ENCODE measurements at places on chromosomes 6 and 20.

DNA sequence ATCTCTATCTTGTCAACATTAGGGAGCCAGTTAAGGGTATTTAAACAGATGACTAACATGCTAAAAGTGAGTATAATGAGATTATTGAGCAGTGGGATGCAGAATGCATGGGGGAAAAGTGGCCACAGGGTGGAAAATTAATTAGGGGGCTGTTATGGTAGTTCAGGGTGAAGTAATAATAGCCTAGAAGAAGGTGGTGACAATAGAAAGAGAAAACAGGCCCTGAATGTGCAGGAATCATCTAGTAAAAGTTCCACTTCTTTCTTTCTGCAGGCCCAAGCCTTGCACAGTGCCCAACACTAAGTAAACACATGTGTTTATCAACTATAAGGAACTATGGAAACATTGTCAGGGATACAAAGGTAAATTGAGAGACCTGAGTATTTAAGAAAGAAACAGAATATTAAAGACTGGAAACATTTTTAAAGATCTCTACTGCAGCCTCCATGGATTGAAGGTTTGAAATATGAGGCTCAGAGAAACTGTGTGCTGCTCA lies 7.1 kb upstream of the MYB start:
- no peak for DNase-seq

- no peak for DNase-seq
Measured at GRCh38 chr6:99219788-99220187, 129.7 kb downstream of the FAXC start.

DNA sequence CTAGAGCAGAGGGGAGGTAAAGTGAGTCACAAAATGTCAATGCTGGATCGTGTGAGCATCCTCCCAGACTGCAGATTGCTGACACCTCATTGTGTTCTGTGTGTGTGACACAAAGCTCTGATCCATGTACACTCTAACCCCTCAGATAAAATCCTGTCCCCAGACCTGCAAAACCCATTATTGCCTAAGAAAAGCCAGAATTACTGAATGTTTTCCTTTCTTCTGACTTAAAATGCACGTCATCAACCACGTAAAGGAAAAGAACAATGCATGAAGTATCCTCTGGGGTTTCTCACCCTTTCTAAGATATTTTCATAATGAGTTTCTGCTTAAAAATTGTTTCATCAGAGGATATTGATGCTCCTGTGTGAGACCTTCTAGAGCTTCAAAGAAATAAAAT lies 218.0 kb upstream of the PREP start:
- no peak for DNase-seq

- no peak for DNase-seq
Measured at GRCh38 chr20:52190437-52191131, 995 bp downstream of the ZFP64 start.

DNA sequence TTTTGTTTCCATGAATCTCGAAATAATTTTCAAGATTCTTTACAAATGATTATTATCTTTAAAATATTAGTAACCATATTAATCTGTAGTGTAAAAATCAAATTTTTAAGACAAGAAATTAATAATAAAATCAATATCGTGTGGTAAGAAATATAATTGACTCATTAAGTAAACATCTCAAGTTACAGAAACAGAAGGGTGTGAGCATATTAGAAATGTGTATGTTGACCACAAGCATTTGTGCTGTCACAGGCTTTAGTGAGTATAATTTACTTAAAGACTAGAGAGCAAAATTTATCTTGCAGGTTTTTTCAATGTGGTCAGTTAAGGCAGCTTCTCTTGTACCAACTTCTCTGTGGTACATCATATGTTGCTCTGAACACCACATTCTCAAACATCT lies 566.5 kb upstream of the IRAK1BP1 start:
- no peak for DNase-seq

DNA sequence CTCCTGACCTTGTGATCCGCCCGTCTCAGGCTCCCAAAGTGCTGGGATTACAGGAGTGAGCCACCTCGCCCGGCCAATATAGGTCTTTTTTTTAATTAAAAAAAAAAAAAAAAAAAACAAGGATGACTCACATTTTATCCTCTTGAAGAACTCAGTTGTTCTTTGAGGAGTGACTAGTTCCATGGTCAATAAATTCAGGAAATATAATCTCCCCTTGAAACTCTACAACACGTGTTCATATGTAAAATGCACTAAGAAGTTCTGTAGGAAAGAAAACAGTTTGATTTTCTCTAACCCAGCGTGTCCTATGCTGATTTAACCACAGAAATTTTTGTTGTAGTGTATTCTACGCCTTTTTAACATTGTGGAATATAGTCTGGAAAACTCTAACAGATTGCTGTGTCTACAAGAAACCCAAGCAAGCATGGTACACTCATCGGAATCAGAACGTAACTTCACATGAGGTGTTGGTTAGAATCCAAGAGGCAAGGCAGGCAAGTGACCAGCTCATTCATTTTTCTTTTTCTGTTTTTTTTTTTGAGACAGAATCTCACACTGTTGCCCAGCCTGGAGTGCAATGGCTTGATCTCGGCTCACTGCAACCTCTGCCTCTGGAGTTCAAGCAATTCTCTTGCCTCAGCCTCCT lies 79.0 kb upstream of the ZNF217 start:
- DNase-seq, result no peak

- no peak for DNase-seq
Measured at GRCh38 chr6:80618953-80619352, 512.5 kb downstream of the BCKDHB start.

DNA sequence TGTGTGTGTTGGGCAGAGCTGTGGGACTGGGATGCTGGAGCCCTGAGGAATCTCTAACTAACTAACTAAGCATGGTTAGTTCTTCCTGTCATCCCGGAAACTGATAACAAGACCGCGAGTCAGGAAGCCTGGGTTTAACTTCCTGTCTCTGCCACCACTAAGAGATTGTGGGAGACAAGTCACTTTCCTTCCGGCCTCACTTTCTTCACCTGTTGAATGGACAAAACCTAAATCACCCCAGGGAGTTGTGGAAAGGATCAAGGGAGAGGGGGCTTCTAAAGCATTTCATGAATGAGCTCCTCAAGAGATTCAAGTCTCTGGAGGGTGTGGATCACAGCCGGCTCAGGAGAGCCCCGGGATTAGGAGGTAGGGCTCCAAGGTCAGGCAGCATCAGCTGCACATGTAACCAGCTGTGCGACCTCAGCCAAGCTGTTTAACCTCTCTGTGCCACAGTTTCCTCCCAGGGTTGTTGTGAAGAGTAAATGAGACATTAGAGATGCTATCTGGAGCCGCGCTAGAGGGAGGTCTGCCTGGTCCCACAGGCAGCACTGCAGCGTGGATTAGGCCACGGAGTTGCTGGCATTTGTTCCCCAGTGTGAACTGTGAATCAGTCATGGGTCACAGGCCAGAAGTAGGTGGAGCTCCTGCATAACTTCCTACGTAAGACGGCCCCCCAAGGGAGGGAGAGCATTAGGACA lies 105.1 kb downstream of the TOX2 start:
- no peak for DNase-seq

GRCh38 chr6:162156146-162156545 lies 571.4 kb downstream of the PRKN start:
- DNase-seq, result no peak

DNA sequence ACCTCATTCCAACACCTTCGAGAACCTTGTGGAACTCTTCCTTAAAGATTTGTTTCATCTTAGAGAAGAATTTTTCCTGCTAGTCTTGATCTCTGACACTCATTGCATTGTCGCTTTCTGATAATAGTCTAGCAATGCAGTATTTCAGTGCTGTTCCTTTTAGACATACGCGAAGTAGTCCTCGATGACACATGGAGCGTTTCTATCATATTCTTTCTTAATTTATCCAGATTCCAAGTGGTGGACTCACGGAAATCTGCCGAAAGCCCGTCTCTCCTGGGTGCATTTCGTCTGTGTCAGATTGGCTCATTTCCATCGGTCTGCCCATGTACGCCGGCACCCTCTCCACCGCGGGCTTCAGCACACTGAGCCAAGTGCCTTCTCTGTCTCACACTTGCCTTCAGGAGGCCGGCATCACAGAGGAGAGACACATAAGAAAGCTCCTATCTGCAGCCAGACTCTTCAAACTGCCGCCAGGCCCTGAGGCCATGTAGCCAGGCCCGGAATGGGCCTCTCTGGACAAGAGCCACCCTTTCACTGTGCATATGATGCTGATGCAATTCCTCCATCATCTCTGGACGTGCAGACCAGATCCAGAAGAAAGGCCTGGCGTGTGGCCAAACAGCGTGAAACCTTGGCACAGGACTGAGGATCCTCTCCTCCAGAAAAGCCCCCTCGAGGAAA lies 198.6 kb upstream of the UST start:
- no peak for DNase-seq

GRCh38 chr6:113067612-113068275 lies 720.6 kb downstream of the RFPL4B start:
- no peak for DNase-seq

DNA sequence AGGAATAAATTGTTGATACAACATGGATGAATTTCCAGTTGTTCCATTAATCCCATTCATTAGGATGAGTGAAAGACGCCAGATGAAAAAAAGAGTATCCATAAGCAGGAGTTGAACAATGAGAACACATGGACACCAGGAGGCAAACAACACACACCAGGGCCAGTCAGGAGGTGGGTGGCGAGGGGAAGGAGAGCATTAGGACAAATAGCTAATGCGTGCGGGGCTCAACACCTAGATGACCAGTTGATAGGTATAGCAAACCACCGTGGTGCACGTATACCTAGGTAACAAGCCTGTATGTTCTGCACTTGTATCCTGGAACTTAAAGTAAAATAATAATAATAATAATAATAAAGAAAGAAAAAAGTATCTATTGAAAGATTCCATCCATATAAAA lies 11.1 kb downstream of the PCED1A start:
- DNase-seq, result no peak

DNA sequence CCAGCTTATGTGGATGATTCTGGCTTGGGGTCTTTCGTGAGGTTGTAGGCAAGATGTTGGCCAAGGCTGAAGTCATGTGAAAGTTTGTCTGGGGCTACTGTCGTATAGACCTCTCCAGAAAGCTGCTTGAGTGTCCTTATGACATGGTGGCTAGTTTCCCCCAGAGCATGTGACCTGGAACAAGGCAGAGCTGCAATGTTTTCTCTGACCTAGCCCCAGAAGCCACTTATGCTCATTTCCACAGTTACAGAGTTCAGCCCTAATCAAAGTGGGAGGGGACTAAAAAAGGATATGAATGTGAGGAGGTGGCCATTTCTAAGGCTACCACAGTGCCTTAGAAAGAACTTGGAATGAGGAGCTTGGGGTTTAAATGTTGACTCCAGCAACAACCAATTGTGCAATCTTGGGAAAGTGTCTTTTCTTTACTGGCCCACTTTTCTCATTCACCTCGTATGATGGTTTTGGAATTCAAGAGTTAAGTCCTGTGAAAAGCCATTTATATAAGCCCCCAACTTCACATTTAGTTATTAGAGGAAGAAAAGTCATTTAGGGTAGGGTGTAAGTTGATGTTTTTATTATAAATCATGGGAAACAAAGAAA lies 5.9 kb upstream of the ASXL1 start:
- no peak for DNase-seq

- peak; percentile 67 for DNase-seq
Measured at GRCh38 chr6:391559-392440, at the start of gene IRF4. Gene IRF4 (plus strand): TSS chr6:391752. CDS start chr6:393153, 1,401 bp downstream.

DNA sequence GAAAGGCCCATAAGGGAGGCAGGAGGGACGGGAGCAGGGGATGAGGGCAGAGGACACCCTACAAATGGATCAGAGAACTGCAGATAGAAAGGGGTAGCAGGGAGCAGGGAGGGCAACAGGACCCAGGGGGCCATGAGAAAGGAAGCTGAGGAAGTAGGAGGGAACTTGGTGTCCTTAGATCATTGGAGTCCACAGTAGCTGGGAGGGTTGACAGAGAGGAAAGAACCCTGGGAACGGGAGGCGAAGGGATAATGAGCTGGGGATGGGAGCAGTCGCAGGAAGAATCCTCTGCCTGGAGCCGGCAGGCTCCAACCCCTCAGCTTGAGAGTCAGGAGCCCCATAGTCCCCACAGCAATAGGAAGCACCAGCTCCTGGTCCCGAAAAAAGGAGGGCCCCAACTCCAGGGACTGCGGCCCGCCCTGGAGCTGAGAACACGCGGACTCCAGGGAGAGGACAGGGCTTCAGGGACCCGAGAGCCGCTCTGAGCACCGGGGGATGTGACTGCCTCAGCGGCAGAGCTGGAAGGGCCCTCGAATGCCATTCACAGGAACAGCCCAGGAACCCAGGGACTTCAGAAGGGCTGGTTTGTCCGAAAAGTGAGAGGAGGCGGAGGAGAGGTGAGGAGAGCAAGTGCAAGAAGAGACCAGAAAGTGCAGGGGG lies 32.7 kb downstream of the HLA-A start:
- no peak for DNase-seq

DNA sequence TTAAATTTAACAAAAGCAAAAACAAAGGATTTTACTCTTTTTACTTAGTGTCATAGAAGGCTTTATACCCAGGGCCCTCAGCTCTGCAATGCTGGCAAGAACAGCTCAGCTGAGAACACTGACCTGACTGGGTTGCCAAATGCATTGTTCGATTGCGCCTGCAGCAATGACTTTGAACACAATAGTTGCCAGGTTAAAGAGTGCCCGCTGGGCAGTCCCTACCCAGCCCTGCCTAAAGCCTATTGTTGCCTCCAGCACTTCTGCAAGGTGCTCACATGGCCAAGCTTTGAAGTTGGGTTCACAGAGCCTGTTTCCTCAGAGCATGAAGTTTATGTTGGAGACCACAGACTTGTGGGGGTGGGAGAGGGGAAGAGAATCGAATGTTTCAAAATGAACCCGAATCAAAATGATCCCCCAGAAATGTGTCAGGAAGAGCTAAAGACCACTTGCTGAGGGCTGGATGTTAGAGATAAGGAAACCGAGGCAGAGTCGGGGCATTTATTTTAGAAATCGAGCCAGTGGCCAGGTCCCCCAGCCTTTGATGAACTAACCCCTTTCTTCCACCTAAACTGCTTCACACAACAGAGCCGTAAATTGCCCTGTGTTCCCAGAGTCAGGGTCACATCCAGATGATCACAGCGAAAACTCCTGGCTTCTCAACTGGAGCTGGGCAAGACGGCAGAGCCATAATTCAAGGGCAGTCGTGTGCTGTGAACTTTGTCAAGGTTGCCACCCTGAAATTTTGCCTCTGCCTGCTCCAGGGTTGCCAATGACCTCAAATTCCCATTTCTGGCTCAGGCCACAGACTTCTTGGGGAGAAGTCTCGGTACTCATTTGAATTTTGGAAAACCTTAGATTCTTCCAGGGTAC lies 55.0 kb downstream of the FOXA2 start:
- DNase-seq, result no peak

DNA sequence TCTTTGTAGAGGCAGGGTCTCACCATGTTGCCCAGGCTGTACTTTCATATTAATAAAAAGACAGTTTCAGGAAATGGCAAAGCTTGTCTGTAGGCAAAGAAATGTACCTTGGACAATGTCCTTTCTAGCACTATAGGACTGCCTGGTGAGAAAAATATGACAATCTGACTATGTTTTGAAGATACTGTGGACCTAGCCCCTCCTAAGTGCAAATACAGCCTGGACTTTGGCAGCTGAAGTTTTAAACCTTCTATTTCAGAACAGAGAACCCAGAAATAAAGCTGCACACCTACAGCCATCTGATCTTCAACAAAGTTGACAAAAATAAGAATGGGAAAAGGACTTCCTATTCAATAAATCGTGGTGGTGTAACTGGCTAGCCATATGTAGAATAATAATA lies 18.9 kb upstream of the IL17A start:
- DNase-seq, result no peak

Data from suprapubic skin (tissue), 4 donors.